Ovary (tissue), 10 donors: ENCODE measurements at places on chromosomes 11 and 22. TPM values are rescaled to one million over a fixed set of nuclear protein-coding genes. Genes with fewer than 3 reads are reported as not detected.

DNA sequence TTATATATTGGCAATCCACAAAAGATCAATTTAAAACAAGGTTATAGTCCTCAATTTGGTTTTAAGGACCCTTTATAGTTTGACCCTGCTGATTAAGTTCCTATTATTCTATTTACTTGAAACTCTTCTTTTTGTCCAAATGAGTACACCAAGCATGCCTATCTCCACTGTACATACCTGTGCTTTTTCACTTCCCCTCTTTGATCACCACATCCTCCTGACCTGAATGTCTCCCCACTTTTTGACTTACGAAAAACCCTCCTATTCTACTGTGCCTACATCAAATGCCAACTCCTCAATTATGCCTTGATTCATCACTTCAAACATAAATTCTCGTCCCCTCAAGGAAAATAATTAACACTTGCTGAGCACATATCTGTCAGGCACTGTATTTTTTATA is 113.5 kb downstream of the SOX6 start:
- DNase-seq = no peak

DNA sequence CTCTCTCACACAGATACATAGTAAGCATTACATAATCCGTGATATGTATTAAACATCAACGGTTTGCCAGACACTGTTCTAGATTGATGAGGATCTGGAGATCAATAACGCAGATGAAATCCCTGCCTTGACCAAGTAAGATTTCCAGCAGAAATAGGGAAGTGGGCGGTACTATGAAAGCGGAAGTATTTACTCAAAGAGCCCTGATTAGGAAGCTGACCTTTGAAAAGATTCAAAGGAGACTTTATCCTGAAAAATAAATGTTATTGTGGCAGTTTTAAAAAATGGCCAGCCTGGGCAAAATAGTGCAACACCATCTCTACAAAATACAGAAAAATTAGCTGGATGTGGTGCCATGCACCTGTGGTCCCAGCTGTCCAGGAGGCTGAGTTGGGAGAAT is 26.8 kb downstream of the GAB2 start:
- DNase-seq = no peak

GRCh38 chr11:12319461-12319951 is 57.9 kb upstream of the PARVA start:
- DNase-seq = no peak

- DNase-seq = no peak
Observed at GRCh38 chr22:43878831-43879550, 12.8 kb downstream of the PNPLA5 start.

DNA sequence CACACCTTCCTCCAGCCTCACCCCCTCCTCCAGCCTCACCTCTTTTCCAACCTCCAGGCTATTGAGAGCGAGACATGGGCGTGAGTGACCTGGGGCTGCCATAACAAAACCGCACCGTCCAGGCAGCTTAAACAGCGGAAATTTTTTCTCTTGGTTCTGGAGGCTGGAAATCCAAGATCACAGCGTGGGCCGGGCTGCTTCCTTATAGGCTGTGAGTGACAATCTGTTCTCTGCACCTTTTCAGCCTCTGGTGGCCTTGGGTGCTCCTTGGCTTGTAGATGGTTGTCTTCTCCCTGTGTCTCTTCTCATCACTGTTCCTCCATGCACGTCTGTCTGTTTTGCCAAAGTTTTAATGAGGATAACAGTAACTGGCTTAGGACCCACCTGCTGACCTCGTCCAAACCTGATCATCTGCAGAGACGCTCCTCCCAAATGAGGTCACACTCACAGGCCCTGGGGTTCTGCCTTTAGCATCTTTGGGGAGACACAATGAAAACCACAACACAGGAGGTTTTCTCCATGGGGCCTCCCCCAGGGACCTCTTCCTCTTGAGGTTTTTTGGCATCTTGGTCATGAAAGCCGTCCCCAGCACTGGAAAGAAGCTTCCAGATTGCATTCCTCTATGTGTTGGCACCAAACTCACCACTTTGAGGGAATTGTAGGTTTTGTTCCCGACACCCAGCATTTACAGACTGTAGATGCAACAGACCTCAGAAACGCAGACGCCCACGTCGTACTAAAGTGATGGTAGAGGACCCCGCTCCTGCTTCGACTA is 878.1 kb downstream of the BRD1 start:
- DNase-seq = no peak

DNA sequence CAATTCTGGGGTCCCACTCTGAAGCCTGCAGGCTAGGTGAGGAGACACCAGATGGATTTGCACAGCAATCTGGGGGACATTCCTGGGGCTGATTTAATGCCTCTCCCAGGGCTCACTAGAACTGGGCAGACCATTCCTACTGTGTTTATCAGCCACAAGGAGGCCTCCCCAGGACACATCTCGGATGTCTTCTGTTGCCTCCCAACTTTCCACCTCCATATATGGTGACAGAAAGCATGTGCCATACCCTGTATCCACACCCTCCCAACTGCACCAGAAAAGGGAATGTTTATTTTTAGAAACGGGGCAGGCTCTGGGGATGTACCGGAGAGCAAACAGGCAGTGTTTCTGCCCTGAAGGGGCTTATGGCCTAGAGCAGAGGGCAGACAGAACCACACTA is 181.8 kb downstream of the CSNK2A3 start:
- no peak for DNase-seq

GRCh38 chr22:22946131-22946530 is 58.5 kb downstream of the IGLL5 start:
- DNase-seq = no peak

- DNase-seq = no peak
Observed at GRCh38 chr11:78331711-78332110, 85.9 kb downstream of the GAB2 start.

DNA sequence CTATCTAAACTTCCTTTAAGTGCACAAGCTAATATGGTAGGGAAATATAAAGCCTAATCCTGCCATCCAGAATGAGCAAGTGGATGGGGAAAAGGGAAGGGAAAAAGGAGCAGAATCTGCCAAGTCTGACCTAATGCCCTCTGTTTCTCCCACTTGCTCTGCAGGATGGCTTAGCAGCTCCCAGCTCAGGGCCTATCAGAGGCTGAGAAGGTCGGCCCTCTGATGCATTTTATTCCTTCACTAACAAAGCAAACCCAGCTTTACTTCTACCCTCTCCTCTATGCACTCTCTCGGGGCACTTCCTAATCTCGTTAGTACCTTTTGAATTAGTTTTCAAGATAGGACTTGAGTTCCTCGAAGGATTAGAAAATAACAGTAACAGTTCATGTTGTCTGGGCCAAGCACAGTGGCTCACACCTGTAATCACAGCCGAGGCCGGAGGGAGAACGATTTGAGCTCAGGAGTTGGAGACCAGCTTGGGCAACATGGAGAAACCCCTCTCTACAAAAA is 9.9 kb upstream of the OR51V1 start:
- DNase-seq = no peak

DNA sequence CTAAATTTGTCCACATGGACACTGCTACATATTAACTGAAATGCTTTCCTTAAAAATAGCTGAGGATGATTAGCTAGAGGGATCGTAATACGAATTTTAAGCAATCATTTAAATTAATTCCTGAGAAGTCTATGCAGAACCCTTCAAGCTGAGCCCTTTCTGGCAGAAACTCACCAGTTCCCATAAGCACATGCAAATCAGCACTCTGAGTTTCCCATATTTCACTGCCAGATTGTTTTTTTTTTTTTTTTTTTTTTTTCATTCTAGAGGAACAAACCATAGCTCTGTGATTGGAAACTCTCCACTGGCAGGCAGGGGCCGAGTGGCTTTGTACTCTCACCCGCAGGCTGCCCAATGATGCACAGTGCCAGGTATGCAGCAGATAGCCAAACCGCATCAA is 145.6 kb downstream of the EFCAB6 start:
- DNase-seq = no peak

DNA sequence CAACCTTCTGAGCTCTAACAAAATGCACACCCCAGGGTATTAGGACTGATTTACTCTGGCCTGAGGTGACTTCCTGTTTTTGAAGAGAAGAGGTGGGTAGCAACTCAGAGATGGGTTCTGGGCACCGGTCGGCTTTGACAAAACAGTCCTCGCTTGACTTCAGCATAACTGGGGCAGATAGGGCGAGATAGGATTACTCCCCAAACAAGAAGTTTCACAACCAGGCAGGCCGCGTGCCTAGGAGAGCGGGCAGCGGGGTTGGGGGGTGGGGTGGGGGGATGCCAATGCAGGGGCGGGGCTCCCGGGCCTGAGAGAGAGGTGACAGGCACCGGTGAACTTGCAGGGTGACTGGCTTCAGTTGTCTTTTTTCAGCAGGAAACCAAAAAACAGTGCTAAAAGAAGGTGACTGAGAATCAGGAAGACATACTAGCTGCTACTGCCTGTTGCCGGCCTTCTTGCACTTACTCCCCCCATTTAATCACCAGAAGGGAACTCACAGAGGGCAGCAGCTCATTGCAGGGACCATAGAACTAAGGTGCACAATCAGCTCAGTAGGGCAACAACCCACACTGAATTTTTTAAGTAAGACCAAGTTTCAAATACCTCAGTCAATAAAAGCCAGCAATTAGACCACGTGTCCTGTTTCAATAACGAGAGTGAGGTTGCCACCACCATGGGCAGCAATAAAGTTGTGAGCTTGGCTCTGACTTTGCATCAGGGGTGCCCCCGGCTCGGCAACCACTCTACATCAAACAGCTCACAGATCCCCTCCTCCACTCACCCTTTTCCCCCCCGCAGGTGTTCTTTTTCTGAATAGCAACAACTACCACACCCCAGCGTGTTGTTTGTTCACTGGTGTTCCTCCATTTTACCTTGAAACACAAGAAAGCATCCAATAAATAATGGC is 37.2 kb upstream of the ETS1 start:
- no peak for DNase-seq

DNA sequence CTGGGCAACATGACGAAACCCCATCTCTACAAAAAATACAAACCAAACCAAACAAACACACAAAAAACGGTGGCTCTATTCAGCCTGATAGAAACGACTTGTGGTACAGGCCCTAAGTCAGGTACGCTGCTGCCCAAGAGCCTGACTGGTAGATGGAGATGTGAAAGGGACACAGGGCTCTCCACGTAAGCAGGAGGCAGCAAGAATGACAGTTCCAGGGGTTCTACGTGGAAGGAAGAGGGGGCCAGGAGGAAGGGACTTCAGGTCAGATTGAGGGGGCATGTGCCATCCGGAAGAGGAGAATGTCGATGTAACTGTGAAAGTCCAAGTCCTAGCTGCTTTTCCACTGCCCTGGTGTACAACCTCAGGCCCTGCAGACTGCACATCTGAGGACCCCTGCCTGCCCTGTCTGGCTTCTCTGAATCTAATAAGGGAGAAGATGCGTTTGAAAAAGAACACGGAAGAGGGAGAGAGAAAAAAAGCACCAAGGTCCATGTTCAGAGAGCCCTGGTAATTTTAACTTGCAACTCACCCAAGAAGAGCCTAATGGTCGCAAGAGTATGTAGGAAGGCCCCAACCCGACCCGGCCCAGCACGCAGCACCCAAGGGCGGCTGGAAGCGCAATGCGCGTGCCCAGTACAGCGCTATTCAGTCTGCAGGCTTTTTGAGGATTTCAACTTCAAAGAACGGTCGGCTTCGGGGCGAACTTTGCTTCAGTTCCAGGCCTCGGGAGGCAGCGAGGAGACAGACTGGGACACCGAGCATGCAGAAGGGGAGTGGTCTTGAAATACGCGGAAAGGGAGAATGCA is 909 bp upstream of the ZNRD2 start:
- no peak for DNase-seq

- no peak for DNase-seq
Observed at GRCh38 chr11:96400697-96401096, 10.9 kb downstream of the JRKL start.

Gene MMP7
- not detected for total RNA-seq

DNA sequence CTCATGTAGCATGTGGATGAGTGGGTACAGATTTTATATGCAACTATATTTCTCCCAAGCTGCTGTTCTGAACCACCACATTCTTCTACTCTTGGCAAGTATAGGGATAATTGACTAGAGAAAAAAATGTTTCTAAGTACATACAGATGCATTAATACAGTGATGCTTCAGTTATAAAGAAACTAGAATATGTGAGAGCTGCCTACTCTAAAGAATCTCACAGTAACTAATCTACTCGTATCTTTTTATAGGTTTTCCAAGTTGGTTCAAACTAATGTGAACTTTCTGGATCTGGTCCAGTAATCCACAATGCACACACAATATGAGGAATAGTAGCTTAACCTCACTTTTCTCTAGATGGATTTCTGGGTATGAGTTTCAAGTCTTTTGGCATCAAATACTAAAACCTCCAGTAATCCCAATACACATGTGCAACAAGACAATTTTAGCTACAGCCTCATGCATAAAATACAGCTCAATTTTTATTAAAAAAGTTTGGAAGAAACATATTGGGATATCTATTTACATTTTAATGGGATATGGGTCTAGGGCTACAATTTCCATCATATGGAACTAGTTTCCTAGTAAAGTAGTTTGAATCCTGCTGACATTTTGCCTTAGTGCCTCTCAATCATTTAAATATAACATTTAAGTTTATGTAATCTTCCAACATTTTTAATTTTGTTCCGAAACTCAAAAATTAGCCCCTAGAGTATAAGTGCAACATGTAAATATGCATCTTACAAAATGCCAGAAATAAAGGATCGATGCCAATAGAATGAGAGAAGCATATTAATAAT is 2209.7 kb downstream of the LRRC4C start:
- no peak for DNase-seq

- DNase-seq = no peak
Observed at GRCh38 chr11:86502137-86502642, 127.5 kb downstream of the CCDC81 start.

- DNase-seq = no peak
Observed at GRCh38 chr22:25712661-25713400, 29.2 kb upstream of the MYO18B start.

Gene PIH1D2
- 2.6 TPM for total RNA-seq

Gene IRAG1
- 18.0 TPM for total RNA-seq

Gene PKP3
- total RNA-seq = 0.30 TPM

Gene HTR3A
- not detected for total RNA-seq

Gene FAR1
- 52.1 TPM for total RNA-seq

- DNase-seq = no peak
Observed at GRCh38 chr22:19984201-19984753, 32.3 kb downstream of the ARVCF start.

Gene OR4C3
- total RNA-seq = not detected

DNA sequence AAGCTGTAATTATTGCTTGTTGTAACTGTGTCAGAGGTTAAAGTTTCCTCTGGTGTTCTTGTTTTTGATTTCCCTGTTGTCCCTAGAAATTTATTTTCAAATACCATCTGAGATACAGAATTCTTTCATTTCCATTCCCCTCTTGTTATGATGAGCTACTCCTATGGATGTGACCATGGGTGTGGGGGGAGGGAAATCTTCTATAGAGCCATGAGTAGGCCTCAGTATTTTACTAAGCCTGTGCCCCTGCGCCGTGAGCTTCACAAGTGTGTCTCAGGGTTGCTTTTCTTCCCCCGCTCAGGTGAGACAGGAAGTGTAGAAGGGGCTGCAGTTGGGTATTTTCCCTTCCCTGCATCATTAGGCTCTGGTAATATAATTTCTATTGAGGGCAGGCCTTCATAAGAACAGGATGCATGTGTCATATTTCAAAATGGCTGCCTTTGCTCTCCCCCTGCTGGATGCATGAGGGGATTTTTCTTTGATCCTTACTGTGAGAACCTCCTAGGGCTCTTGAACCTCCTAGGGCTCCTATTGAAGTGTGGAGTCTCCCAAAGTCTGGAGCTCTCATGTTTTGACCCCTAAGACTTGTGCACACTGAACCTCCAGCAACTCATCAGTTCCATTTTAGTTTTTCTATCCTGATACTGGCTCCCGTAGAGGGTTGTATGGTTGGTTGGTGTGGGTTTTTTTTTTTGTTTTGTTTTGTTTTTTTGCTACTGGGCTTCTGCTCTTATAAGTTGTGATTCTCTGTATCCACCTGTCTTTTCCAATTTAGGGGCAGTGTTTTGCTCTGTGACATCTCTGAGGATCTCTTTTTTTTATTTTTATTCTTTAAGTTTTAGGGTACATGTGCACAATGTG is 658.2 kb downstream of the NTM start:
- no peak for DNase-seq
